ENCODE measurements at places on chromosomes 11 and 22. TPM values are rescaled to one million over a fixed set of nuclear protein-coding genes. Genes with fewer than 3 reads are reported as not detected.

DNA sequence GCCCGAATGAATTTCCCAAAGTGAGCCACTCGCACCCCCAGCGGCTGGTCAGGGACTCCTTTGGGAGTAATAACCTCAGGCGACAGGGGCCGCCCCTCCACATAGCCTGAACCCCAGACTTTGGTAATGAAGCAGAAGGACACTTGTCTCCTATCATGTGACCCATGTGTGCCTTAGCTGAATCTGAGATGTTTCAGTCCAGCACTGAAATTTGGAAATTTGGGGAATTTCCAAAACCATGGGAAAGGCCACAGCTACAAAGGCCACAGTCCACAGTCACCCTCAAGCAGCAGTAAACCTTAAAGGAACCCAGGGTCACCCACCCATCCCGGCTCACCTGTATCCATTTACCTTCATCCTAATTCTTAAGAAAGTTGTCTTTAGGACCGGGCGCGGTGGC lies 51.4 kb upstream of the FADD start:
- no peak for DNase-seq

DNA sequence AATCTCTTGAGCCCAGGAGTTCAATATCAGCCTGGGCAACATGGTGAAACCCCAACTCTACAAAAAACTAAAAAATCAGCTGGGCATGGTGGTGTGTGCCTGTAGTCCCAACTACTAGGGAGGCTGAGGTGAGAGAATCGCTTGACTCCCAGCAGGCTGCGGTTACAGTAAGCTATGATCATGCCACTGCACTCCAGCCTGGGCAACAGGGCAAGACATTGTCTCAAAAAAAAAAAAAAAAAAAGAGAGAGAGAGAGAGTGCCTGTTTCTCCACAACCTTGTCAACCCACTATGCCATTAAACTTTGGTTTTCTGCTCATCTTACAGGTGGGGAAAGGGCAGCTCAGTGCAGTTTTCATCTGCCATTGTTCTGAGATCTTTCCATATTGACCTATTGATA lies 5.1 kb downstream of the FOLR3 start:
- DNase-seq: no peak

OR52B4 gene
- not detected for total RNA-seq

- DNase-seq: no peak
Measured at GRCh38 chr11:122024278-122024677, 91.7 kb downstream of the BLID start.

CASP5 gene
- not detected for total RNA-seq

DNA sequence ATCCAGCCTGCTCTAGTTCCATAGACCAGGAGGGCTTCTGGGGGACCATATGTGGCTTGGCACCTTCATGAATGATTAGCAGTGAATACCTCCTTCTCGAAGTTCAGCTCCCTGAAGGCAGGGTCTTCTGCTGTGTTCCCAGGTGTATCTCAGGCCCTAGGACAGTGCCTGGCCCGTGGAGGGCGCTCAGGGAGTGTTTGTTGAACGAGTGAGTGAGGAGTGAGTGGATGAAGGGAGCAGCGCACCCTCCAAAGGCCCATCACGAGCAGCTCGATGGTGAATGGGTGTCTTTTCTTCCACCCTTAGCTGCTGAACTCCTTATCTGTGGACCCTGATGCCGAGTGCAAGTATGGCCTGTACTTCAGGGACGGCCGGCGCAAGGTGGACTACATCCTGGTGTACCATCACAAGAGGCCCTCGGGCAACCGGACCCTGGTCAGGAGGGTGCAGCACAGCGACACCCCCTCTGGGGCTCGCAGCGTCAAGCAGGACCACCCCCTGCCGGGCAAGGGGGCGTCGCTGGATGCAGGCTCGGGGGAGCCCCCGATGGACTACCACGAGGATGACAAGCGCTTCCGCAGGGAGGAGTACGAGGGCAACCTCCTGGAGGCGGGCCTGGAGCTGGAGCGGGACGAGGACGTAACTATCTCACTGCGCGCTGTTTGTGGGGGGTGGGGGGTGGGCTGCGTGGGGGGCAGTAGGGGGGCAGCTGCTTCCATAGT lies 9.5 kb downstream of the ANO1 start:
- no peak for DNase-seq

DNA sequence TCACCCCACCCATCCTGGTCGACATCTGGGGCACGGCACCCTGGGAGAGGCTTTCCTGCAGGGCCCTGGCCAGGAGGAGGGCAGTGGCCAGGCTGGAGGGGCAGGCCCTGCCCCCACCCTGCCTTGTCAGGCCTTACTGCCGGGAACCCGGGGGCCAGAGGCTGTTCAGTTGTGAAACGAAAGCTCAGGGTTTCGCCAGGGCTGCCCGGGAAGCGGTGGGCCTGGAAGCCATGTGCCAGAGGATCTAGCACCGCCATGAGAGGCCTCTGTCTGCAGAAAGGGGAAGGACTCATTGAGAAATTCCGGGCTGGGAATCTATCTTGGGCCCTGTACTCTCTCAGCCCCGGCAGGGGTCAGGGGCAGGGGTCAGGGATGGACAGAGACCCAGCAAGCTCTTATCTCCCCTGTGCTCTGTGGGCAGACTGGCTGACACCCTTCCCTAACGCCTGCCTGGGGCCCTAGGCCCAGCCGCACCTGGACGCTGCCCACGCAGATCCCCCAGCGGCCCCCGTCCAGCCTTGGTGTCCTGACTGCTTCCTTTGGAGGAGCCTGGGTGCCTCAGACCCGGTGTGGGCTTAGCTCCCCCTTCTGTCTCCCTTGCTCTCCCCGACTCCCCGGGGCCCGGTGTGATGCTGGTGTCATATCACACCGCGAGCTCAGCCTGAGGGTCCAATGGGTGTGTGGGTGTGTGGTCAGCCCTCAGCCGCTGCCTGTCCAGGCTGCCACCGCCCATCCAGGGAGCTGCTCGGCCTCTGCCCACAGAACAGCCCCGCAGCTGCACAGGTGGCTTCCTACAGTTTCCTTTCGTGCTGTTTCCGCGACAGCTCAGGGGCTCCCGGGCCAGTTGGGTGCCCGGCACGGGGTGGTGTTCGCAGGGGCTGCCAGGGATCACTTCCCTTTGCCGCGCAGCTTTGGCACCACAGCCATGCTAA lies 6.5 kb downstream of the PIM3 start:
- DNase-seq: peak; percentile 22

NTM gene
- total RNA-seq: 3.6 TPM

WEE1 gene
- 24.0 TPM for total RNA-seq

DNA sequence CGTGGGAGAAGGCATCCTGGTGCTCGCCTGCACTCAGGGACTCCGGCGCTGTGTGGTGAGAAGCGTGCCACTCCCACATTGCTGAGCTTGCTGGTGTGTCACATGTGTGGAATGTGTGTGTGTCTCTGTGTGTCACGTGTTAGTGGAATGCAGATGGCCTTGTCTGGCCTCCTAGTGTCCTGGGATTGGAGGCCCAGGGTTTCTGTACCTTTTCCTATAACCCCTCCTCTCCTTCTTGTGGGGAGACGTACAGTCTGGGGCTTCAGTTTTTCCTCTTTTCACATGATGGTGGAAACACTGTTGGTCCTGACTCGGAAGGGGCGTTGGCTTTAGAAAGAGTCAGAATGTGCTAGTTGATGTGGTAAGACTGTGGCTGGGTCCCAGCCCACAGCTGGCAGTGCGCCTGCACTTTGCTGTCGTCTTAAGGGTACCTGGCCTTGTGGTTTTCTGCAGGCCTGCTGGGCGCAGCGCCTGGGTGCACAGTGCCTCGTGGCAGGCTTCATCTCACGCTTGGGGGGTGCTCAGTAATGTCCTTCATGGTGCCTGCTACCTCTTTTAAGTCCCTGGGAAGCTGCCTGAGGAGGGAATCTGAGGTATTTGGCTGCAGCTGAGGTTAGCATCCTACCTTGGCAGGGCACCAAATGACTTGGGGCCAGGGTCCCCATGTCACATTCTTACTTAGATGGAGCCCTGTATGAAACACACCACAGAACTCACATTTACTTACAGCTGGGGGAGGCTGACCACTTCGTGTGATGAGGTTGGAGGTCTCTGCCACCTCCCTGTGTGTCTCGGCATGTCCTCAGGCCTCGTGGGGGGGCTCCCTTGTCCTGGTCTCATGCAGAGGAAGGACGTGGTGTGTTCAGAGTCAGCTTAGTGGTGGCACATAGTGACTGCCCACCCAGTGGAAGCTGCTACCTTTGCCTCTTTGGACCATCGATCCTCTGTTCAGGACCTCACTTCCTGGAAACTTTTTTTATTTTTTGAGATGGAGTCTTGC lies 61.9 kb downstream of the MED15 start:
- DNase-seq: no peak

THYN1 gene
- total RNA-seq: 42.5 TPM

DNA sequence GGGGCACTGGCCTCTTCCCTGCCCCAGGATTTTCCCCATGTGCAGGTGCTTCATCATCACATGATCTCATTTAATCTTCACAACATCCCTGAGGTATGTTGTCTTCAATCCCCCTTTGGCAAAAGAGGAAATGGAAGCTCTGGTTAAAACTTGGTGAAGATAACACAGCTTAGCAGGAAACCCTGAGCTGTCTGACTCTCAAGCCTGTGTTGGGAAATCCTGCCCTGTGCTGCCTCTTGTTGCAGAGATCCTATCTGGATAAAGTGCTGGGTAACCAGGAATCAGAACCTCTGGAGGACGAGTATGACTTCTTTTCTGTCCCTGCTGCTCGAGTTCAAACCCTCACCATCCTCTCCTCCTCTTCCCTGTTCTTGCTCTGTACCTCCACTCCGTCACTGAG lies 13.1 kb upstream of the E2F8 start:
- peak; percentile 31 for DNase-seq

- DNase-seq: no peak
Measured at GRCh38 chr22:20438427-20438677, 727 bp upstream of the SCARF2 start.

DNA sequence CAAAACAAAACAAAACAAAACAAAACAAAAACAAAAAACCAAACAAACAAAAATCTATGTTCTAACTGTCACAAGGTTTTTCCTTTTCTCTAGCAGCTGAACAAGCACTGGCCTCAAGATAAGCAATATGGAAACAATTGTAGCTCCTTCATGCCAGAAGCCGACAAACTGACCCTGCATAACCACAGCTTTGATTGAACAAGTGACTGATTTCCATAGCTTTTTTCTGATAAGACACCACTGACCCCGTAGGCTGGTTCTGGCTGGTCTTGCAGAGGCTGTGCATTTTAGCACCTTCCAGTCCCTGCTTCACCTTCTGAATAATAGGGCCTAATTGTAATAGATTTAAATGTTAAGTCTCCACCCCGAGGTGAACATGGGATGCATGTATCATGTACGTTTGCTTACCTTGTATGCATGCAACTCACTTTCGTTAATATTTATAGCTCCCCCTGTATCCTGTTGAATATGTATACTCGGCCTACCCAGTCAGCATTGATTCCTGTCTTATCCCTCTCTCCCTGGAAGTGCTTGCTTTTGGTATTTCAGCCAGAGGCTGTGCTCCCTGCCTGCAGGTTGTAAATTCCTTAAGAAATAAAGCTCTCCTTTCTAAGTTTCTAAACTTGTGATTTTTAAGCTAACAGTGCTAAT lies 49.6 kb downstream of the CNTF start:
- no peak for DNase-seq

- no peak for DNase-seq
Measured at GRCh38 chr11:11808992-11809615, 32.7 kb upstream of the USP47 start.

DNA sequence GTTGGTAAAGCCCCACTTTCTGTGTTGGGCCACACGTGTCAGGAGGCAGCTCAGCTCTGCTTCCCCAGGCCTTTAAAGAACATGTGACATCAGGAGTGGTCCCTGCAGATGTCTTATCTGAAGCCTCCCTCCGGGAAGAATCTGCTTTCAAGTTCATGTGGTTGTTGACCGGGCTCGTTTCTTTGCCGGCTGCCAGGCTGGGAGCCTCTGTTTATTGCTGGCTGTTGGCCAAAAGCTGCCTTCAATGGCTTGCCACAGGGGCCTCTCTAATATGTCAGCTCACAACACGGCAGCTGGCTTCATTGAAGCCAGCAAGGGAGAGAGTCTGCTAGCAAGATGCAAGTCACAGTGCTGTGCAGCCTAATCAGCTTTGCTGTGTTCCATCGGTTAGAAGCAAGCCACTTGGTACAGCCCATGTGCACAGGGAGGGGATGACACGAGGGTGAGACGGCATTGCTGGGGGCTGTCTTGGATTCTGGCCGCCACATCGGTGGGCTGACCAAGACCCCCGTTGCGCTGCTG lies 14.6 kb downstream of the MRGPRF start:
- no peak for DNase-seq

GRCh38 chr11:43135966-43136534 lies 175.7 kb upstream of the API5 start:
- DNase-seq: no peak

- DNase-seq: no peak
Measured at GRCh38 chr11:36412781-36413383, 97.2 kb downstream of the TRAF6 start.
